ENCODE measurements at places on chromosomes 4 and X. TPM values are rescaled to one million over a fixed set of nuclear protein-coding genes. Genes with fewer than 3 reads are reported as not detected.

DNA sequence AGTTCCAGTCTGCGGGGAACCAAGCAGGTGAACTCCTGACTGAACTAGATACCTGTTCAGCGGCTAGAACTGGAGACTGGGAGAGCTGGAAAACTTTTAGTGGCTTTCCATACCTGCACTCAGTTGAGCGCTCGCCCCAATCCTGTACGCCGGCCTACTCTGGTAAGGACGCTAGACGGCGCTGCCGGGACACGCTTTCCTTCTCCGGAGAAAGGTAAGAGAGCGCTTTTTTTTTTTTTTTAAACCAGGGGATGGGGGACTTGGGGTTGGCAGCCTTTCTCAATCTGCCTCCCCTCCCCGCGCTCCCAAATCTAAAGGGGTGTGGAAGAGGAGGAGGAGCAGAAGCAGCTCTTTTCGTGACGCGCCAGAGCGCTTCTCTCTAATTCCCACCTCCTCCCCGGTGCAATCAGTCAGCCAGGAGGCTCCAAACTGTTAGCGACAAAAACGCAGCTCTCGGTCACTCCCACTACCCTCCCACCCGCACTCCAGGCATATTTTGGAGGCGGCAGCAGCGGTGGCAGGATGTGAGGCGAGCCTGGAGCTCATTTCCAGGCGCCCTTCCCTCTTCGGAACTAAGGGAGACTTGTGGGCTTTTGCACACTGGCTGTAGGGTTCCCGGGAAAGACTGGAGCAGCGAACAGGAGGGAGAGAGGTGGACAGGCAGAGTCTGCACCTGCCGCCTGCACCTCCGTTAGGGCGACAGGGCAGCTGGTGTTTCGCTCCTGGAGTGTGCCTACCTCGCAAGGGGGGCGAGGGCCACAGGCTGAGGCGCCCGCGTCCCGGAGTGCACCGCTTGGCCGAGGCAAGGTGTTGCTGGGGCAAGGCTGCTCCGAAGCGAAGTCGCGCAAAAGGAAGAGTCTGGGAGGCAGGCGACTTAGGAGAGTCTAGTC is at the start of gene IL1RAPL2:
IL1RAPL2 (plus strand) TSS at position 409 of the 890 bp plus-strand sequence.
- no peak for DNase-seq

DNA sequence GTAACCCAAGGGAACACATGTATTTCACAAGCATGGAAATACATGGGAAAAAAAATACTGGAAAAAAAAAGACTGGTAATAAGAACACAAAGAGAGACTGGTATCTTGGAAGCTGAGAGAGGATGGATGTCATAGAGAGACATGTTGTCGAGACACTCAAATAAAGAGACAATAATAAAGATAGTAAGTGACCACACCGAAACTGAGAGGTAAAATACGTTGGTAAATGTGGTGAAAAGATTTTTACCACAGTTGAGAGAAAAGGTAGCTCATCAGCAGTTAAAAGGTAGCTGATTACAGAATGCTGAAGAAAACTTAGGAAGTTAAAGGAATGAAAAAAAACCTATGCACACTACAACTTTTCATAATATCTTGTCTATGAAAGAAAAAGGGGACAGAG is 81.1 kb downstream of the ARAP2 start:
- no peak for DNase-seq

DNA sequence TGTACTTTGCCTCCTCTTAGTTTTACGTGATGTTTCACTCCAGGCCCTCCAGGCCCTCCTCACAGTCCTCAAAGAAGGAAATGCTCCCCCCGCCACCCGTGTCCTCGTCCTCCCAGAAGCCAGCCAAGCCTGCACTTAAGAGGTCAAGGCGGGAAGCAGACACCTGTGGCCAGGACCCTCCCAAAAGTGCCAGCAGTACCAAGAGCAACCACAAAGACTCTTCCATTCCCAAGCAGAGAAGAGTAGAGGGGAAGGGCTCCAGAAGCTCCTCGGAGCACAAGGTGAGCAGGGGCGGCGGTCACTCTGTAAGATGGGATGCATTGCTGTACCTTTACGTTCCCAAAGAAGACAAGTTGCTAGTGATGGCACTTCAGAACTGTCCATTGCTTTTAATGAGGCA is 94.4 kb downstream of the KLHL8 start:
- DNase-seq, result no peak

DNA sequence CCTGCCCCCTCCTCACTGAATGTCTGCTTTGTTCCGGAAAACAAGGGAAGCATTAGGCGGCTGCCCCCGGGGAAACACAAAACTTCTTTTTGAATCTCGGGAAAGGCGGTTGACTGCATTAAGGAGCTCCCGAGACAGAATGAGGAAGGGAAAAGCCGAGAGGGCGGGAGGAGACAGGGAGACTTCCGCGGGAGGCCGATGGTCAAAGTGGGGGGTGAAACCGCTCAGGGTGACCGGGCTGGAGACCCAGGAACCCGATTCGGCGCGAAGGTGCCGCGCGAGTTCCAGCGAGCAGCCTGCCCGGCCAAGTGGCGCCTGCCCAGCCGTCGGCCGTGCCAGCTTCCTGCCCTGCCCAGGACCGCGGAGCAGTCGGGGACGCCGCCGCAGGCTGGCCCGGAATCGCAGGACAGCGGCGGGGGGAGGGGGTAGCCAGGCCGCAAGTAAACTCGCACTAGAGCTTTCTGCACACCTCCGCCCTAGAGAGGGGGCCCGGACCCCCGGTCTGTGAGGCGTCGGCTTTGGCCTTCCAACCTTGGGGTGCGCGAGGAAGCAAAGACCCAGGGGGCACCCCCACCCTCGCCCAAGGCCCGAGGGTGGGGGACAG is 55.1 kb upstream of the BCOR start:
- DNase-seq, result no peak

GRCh38 chrX:19168609-19169008 is 46.3 kb upstream of the ADGRG2 start:
- DNase-seq, result no peak

- DNase-seq, result no peak
Observed at GRCh38 chrX:118742176-118742575, 14.8 kb downstream of the IL13RA1 start.

DNA sequence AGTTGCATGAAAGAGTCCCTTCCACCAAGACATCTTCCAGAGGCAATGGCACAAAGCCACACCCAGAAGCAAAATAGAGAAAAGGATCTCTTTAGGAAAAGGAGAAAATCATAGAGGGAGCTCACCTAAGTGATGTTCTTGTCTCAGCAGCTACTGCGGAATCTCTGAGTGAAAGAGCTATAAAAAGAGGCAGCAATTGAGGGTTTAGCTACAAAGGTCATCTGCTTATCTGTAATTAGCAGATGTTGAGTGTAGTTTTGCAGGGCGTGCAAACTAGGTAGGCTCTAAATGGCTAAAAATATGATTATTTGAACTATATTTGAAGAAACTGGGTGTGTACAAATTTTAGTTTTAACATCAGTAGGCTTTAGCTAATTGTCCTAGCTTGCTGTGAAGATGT is 276.0 kb downstream of the HS3ST1 start:
- DNase-seq, result no peak

DNA sequence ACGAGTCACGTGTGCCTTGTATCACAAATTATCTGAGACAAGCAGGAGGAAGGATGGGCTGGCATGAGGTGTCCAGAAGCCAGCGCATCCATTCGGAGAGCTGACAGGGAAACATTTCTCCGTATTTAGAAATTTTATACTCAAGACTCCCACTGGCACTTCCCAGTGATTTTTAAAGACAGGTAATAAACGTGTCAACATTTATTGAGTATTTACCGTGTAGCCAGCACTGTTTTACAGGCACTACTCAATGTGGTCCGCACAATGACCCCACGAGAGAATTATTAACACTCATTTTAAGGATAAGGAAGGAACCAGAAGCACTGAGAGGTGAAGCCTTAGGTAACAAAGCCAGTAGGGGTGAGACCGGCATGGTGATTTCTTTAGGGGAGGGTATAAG is 23.2 kb downstream of the GEMIN8 start:
- no peak for DNase-seq

- no peak for DNase-seq
Observed at GRCh38 chr4:76974150-76974549, 24.6 kb downstream of the SEPTIN11 start.

GRCh38 chrX:133604801-133605200 is 189.5 kb upstream of the GPC4 start:
- no peak for DNase-seq

DNA sequence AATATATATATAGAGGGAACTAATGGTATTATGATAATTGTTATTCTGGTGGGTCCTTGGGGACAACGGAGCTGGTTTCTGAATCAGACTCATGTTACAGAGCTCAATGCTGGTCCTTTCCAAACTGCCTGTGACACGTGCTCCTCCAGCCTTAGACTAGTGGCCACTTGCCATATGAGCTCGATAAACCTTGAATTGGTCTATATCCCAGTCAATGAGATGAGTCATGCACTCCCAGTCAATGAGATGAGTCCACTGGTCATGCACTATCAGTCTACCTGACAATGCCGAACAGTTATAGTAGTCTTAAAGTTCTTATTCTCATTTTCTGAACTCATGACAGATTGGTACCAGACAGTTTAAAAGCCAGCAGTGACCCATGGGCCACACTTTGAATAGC is 325.2 kb downstream of the LDB2 start:
- DNase-seq, result no peak

- no peak for DNase-seq
Observed at GRCh38 chr4:184399512-184399908, 74.8 kb downstream of the IRF2 start.

DNA sequence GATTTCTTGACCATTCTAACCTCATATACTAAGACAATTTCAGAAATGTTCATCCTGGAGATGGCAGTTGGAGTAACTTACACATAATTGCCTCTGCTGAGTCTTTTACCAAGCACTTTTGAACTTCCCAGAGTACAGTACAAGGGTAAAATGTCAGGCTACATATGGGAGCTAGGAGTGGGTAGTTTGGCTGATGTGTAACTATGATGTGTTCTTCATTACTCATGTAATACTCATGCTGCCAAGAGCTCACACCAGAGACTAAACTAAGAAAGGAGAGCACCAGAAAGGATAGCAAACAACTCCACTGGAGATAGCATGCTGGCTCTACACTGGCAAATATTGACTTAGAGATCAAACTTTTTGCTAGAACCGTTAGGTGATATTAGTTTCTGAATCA is 194.0 kb downstream of the PDGFRA start:
- DNase-seq, result no peak

GRCh38 chr4:6680372-6681034 is 13.2 kb upstream of the S100P start:
- DNase-seq, result no peak

- DNase-seq, result no peak
Observed at GRCh38 chrX:8377041-8377440, 87.6 kb upstream of the VCX3B start.

GRCh38 chr4:188053302-188053701 is 56.1 kb downstream of the TRIML2 start:
- no peak for DNase-seq

- DNase-seq, result no peak
Observed at GRCh38 chrX:9188117-9188516, 154.2 kb upstream of the FAM9B start.

DNA sequence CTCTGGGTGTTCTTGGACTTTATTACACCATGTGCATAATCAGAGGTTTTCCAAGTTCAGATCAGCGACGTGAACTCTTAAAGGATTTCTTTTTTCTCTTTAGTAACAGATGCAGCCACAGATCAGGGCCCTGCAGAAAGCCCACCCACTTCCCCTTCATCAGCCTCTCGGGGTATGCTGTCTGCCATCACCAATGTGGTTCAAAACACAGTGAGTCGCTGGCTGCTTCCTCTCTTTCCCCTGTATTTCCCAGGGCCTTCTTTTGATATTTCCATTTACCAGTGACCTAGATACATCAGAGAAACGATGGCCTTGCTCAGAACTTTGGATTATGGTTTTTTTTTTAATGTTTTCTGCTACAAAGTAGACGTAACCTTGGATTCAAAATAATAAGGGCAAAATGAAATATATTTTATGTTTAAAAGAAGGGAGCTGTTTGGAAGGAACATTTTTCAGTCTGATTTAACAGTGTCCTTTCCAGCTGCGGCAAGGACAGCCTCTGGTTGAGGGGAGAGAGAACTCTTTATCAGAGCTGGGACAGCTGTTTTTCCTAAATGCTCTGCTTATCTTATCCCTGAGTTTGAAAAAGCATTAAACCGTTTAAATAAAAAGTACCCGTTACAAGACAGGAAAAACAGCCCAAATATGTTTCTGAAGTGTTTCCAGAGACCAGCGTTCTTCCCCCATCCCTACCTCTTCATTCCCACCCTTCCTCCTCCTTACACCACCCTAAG is 38.2 kb downstream of the FAM114A1 start:
- DNase-seq, result no peak

DNA sequence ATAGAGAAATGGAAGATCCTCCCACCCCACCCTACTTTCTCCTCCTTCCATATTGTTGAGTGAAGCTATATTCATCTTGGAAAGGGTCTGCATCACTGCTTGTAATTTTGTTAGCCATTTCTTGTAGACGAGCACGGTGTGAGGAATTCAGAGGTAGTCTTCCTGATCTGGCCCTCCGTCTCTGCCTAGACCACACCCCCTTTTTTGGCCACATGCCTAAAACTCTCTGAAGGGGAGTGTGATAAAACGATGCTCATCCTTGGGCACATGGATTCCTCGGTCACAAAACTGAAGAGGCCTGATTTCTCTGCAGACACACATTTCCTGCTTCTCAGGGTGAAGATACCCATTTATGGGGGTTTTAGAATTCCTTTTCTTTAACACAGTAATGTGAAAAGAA is 182.8 kb downstream of the LARP7 start:
- DNase-seq, result no peak

- no peak for DNase-seq
Observed at GRCh38 chr4:182975806-182976205, 58.6 kb upstream of the DCTD start.

- DNase-seq, result peak; percentile 29
Observed at GRCh38 chr4:185143601-185143969, 519 bp downstream of the SLC25A4 start.

DNA sequence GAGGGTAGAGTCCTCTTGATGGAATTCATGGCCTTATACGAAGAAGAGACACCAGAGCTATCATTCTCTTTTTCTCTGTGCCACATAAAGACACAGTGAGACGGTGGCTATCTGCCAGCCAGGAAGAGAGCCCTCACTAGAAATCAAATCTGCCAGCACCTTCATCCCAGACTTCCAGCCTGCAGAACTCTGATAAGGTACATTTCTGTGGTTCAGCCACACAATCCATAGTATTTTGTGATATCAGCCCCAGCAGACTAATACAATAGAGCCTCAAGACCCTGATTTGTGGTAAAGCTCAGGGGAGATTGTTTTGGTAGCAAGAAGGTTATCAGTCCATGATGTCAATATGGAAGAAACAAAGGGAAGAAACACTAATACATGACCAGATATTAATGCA is 1213.2 kb downstream of the NLGN4X start:
- no peak for DNase-seq

GRCh38 chrX:140524556-140524955 is 19.7 kb upstream of the SOX3 start:
- DNase-seq, result no peak

The NOCT gene
- 33.8 TPM for total RNA-seq

The AREG gene
- not detected for total RNA-seq

The TMEM31 gene
- not detected for total RNA-seq

The NLGN3 gene
- total RNA-seq, result 15.1 TPM

The AMTN gene
- not detected for total RNA-seq

The WAS gene
- 2.0 TPM for total RNA-seq

The RPS6KA6 gene
- total RNA-seq, result 16.3 TPM

The GPR34 gene
- total RNA-seq, result 7.3 TPM

The ANKRD50 gene
- 84.8 TPM for total RNA-seq

Measured in frontal cortex (tissue), 4 donors.